ENCODE measurements at places on chromosomes 11 and 22.

DNA sequence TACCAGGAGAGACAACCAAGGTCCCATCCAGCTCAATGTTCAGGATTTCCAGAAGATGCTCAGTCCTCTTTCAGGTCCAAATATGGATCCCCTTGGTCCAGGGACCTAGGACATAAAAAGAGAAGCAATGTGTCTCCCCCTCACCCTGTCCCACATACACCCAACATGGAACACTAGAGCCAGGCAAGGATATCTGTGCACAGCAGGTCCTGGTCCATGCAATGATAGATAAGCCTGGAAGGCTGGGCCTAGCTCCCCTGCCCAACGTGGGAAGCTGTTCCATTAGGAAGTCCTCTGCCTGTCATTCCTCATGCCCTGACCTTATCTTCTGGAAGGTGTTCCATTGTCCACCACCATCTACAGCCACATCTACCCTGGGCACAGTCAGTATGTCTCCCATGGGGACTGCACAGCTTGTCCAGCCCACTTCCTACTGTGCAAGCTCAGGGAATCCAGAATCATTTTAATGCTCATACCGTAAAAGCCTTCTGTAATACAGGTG is 1434.8 kb downstream of the TBC1D22A start:
- no peak for DNase-seq

GRCh38 chr11:107780775-107781174 is 68.9 kb upstream of the SLN start:
- DNase-seq = no peak

DNA sequence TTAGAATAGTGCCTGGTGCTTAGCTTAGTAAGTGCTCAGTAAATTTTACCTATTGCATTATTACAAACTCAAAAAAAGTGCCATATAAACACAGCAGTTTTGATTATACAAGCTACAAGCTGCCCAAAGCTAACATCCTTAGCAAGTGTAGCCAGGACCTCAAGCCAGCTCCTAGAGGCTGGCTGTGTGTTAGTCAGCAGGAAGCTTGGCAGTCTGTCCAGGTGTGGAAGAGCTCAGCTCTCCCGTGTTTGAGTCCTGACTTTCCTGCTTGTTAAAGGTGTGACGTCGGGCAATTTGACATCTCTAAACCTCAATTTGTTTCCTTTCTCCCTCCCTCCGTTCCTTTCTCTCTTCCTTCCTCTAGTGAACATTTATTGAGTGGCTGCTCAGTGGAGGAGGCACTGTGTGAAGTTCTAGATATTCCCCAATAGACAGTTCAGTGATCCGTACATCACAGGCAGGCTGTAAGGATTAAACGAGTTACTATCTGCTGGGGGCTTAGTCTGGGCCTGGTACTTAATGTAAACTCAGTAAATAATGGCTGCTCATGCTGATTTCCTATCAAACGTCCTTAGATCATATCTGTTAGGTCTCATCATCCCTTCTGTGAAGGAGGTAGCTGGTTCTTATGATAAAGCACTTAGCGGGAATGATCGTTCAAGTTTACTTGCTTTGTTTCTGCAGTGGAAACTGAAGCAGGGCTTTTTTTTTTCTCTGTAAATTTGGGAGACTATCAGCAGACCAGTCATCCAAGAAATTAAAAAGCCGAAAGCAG is 68.7 kb downstream of the PRR5L start:
- no peak for DNase-seq

- no peak for DNase-seq
These were observed 31.2 kb downstream of the AMPD3 start for GRCh38 chr11:10486161-10486840.

DNA sequence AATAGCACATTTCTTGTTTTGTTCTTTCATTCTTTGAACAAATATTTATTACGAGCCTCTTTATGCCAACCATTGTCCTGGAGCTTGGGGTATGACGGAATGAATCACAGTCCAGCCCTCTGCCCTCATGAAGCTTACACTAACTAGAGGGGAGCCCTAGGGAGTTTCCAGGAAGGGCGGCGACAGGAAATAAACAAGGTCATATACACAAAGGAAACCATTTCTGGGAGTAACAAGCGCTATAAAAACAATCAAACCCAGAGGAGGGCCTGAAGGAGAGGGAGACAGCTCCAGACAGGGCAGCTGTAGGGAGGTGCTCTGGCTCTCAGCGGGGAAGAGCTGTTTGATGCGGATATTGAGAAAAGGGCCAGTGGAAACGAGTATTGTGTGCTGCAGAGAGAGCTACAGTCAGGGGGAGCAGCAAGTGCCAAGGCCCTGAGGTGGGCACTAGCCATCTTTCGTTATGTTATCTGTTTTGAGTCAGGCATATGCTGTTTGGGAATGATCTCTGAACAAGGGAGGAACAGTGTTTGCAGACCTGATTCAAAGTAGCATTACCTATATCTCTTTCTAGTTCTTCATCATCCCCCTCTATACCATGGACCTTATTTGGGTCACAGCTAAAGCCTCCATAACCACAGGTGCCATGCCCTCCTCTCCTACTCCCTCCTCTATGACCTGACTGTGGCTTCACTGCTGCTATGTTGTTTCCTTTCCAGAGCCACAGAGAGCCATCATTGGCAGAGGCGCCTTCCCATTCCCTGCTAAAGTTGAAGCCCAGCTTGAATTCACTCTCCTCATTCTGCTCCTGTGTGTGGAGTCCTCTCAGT is 15.3 kb upstream of the ZBTB16 start:
- no peak for DNase-seq

GRCh38 chr11:74434528-74434927 is 32.8 kb downstream of the KCNE3 start:
- no peak for DNase-seq

DNA sequence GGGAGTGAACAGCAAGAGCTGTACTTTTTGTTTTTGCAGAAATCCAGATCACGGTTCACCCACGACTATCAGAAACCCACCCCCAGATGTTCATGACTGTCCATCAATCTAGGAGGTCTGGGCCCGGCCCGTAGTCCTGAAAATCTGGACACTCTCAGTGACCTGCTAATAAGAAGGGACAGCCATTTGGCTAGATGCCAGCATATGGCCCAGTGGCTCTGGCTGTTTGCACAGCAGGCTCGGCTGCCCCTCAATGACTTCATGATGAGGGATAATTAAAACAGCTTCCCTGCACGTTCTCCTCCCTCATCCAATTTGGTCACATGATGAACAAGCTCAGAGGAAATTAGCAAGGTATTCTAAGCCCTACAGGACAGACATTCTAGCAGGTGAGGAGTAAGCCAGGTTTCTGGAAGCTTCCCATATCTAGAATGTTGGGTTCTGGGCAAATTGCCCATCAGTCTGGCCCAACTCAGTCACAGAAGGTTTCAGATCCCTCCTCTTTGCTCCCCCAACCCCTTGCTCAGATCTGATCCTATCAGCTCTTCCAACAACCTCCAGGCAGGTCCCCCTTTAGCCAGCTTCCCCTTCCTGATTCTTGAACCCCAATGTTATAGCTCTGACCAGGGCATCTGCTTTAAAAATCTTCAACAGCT is 397.3 kb downstream of the SHANK2 start:
- no peak for DNase-seq

DNA sequence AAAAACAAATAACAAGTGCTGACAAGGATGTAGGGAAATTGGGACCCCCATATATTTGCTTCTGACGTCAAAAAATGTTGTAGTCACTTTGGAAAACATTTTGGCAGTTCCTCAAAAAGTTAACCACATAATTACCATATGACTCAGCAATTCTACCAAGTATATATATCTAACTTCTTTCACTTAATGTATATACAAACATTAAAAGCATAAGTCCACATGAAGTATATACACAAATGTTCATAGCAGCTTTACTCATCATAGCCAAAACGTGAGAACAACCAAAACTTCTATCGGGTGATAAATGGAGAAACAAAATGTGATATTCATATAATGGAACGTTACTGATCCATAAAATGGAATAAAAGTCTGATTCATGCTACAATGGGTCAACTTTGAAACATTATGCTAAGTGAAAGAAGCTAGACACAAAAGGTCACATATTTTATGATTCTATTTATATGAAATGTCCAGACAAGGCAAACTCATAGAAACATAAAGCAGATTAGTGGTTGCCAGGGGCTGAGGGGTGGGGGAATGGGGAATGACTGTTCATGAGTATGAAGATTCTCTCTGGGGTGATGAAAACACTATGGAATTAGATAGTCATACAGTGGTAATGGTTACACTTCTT is 48.7 kb upstream of the TEAD1 start:
- no peak for DNase-seq
